ENCODE measurements at places on chromosomes 11 and 22. TPM values are rescaled to one million over a fixed set of nuclear protein-coding genes. Genes with fewer than 3 reads are reported as not detected.

- DNase-seq: no peak
These were observed 805 bp downstream of the GANAB start for GRCh38 chr11:62645671-62645945.

- DNase-seq: peak; percentile 88
These were observed 9.1 kb downstream of the PRR33 start for GRCh38 chr11:1882265-1883238.

DNA sequence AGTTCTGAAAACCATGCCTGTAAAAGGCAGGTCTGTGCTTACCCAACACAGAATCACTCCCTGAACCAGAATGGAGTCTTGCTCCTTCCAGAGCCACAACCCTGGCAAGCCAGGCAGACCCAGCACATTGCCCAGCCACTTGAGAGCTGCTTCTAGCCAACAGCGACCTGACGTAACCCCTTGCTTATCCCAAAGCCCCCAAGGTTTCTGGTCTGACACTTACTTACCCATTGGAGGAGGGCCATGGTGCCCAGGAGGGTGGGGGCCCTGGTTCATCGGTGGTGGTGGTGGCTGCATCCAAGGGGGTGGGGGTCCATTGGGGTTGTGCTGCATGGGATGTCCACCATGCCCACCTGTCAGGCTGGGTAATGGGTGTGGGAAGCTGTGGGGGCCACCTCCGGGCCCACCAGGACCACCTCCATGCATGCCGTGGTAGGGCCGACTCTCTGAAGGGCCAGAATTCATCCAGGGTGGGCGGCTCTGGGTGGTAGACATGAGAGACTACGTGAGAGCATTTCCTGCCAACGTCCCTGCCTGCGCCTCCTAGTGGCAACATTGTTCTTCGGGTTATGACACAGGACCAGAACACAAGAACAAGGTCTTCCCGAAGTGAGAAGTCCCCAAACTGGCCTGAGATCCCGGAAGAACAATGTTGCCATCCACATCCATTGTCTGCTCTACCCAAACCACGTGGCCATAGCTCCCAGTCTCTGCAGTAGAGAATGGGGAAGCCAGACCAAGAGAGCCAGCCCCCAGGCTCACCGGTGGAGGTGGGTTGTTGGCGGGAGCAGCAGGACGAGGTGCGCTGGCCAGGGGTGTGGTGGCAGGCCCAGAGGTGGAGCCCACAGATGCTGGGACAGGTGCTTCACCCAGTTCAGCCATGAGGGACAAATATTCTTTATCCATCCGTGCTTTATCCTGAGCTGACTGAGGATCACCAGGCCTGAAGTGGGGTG lies 7.8 kb upstream of the PYGM start:
- peak; percentile 63 for DNase-seq

DNA sequence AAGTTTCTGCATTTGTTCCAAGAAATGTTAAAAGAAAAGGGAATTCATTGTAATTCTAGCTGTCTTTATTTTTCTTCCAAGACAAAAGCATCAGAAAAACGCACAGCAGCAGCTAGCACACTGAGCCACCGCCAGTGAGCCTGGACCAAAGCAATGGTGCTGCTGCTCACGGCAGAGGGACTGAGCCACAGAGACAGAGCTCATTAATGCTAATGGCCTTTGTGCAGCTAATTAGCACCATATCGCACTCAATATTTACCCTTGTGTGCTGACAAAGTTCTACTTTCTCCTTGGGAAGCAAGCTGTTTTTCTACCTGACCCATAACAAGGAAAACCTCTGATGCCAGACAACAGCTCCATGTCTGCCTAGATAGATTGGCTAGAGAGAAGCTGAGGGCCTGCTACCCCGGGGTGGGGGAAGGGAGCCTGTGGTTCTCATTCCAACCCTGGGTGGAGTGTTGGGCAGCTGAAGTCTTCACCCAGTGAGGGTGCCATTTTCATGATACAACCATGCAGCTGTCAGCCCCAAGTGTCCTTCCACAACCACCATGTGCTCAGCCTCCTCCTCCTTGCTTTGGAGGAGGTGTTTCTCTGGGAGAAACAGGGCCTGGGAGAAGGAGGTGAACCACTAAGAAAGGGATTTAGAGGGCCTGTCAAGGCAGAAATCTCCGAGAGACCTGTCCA lies 131.1 kb upstream of the NCAM1 start:
- DNase-seq: no peak

GRCh38 chr11:70586261-70587074 lies 188.1 kb downstream of the CTTN start:
- no peak for DNase-seq

- DNase-seq: peak; percentile 48
These were observed at the start of gene MAPK8IP1 for GRCh38 chr11:45885274-45885920. Gene MAPK8IP1 (plus strand): TSS chr11:45885651. CDS start chr11:45885821, 170 bp downstream.

DNA sequence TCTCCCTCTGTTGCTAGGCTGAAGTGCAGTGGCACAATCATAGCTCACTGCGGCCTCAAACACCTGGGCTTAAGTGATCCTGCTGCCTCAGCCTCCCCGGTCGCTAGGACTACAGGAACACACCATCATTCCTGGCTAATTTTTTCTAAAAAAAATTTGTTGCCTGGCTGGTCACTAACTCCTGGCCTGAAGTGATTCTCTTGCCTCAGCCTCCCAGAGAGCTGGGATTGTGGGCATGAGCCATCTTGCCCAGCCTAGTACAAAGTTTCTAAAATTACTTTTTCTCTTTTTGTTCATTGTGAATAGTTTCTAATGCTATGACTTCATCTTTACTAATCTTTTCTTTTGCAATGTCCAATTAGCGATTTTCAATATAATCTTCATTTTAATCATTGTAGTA lies 12.5 kb downstream of the RBM7 start:
- no peak for DNase-seq

DNA sequence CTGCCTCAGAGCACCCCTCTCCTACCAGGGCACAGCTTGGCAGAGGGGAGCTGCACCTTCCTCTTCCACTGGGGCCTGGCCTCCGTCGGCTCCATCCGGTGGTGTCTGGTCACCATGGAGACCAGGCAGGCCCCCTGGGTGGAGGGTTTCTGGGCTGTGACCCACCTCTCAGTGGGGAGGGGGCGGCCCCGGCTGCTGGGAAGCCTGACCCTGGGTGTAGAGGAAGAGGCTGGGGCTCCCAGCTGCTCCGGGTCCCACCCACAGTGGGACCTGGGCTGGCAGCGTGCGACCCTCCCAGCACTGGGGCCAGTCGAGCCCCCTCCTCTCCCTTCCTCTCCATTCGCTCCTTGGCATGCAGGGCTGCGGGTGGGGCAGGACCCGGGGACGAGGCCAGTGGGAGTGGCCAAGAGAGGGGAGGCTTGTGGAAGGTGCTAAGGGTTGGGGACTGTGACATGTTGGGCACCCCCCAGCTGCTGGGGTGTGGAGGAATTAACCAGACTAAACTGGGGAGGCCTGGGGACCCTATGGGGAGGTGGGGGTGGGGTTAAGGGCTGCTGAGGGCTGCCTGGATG lies 46.8 kb downstream of the BRSK2 start:
- DNase-seq: no peak

GRCh38 chr22:45883811-45884170 lies 93.2 kb downstream of the WNT7B start:
- DNase-seq: no peak

GRCh38 chr22:29330291-29330690 lies 14.8 kb upstream of the RASL10A start:
- no peak for DNase-seq

DNA sequence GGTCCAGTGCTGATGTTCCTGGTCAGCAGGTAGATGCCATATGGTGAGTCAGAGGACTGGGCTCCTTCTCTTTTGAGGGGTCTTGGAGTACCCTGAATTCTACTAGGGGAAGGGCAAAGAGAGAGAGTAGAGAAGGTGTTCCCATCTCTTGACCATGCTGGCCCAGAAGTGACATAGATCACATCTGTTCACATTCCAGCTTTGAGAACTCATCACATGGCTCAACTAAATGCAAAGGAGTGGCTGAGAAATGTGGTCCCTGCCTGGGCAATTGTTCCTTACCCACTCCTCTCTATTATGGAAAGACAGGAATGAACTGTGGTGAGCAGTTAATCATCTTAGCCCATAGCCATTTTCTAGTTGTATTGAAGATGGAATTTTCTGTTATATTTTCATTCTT lies 105.4 kb upstream of the TIMP3 start:
- no peak for DNase-seq

GRCh38 chr11:84021291-84021690 lies 735.1 kb upstream of the CCDC90B start:
- DNase-seq: no peak

GRCh38 chr11:62854013-62854824 lies 14.8 kb upstream of the WDR74 start:
- DNase-seq: no peak

GRCh38 chr11:60925868-60926267 lies 1.6 kb downstream of the TMEM132A start:
- no peak for DNase-seq

- no peak for DNase-seq
These were observed 253.3 kb upstream of the ISX start for GRCh38 chr22:34812631-34813030.

GRCh38 chr22:46315976-46316375 lies 19.3 kb downstream of the GTSE1 start:
- no peak for DNase-seq

DNA sequence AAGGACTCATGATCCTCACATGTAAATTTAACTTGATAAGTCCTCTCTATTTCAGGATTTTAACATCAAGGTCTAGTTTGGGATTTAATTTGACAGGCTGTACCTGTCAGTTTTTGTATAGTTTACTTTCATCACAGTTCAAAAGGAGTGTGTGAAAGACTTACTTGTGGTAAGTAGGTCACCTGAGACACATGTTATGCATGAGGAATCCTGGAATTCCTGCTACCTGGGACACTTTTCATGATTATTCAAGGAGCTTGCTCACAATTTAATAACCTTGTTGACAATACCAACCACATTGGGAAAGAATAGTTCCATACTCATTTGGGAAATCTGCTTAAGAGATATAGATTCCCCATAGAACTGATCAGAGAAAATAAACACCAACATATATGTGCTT lies 15.8 kb upstream of the SLC36A4 start:
- no peak for DNase-seq

DNA sequence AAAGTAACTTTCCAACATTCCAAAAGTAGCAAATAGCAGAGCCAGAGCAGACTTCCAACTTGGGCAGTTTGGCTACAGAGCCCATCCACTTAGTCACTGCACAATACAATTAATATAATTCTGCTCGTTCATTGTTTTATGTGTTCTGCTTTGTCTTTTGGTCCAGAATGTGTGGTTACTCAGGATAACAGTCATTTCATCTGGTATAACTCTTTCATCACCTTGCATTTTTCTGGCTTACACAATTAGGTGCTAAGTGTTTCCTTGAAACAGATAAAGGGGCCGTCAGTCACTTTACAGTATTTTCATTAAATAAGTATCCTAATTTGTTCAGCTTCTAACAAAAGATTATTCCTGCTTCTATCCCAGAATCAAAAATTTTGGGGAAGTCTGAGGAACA lies 87.2 kb downstream of the LARGE2 start:
- DNase-seq: no peak

GRCh38 chr22:24144056-24144777 lies 37.1 kb upstream of the SUSD2 start:
- no peak for DNase-seq

DNA sequence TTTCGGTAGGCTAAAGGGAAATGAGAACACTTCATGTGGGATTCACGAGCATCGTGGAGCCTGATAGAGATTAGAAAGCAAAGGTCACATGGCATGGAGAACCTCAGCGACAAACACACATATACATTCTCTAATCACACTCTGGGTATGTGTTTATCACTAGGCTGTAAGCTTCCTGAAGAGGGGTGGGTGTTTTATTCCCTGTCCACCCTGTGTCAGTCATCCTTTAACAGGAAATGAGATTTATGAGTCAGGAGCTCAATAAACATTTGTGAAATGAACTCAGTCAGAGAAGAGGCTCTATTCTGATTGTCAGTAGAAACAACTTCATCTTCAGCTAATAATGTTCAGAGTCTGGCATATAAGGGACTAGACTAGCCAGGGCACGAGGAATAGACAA lies 71.7 kb upstream of the EIF3M start:
- DNase-seq: no peak

The AMPD3 gene
- total RNA-seq: 3.4 TPM

The CECR2 gene
- 3.1 TPM for total RNA-seq

The OR5P2 gene
- total RNA-seq: not detected

The GLB1L2 gene
- total RNA-seq: 0.30 TPM

The BDNF gene
- total RNA-seq: 3.1 TPM

The OR2AT4 gene
- not detected for total RNA-seq

The SCO2 gene
- not detected for total RNA-seq

All from left ventricle myocardium inferior (tissue), 1 donor.